Activated CD4-positive, alpha-beta T cell treated with anti-CD3 and anti-CD28 coated beads for 36 hours (primary cell): ENCODE measurements at places on chromosomes 3 and 15.

DNA sequence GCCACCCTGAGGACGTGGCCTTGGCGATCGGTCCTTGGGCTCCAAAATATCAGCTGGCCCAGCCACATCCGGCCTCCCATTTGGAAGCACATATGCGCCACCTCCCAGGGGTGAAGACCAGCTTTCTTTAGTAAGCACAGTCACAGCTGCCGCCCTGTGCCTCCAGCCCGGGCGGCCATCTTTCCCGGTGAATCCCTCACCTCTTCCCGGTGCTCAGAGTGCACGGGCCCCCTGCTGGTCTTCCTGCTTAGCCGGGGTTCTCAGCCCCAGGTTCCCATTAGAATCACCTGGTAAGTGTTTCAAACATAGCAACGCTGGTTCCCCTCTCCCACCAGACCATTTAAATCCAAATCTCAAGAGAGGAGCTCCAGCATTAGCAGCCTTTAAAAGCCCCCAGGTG lies 232.2 kb downstream of the VPS13C start:
- DNase-seq: no peak

DNA sequence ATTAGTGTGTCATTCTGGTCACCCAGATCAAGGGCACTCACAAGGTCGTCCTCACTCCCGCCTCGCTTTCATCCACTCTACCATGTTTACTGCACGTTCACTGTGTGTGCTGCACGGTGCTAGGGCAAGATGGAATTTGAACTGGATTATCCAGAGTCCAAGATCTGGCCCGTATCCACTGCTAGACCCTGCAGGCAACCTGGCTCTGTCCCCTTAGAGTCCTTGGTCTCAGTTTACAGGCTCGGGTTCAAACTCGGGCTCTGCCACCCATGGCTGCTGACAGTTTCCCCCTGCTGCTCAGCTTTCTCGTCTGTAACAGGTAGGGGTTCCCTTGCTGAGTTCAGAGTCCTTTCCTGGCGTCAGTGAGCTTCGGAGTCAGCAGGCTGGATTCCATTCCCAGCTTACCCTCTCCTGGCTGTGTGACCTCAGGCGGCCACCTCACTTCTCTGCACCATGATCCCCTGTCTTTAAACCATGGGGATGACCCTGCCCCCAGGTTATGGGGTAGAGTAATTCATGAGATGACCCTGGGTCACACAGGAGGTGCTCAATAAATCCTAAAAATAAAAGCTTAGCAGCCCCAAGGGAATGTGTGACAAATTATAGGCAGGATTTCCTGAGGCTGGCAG lies 79.6 kb upstream of the SLC6A6 start:
- DNase-seq: no peak

DNA sequence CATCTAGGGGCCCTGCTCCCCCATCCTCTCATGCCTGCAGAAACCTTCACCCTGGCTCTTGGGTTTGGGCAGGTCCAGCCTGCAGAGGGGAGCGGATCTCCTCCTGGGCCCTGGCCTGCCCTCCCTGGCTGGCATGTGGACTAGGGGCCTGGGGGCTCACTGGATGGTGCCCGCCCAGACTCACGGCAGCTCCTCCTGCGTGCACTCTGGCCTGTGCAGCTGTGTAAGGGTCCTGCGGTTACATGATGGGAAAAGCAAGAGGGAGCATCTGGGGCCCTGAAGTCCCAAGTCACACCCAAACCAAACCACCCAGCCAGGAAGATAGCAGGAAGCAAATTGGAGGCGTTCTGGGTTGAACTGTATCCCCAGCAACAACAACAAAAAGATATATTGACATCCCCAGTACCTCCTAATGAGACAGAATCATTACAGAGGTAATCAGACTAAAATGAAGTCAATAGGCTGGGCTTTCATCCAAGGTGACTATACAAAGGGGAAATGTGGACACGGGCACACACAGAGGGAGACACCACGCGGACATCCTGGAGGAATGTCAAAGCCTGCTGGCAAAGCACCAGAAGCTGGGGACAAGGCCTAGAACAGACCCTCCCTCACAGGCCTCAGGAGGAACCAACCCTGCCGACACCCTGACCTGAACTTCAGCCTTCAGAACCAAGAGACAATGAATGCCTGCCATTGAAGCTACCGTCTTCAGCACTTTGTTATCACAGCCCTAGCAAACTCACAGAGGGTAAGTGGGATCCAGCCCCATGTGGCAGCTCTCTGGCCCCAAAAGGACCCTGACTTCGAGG lies 10.4 kb upstream of the CLK3 start:
- no peak for DNase-seq

- no peak for DNase-seq
Observed at GRCh38 chr15:44550256-44550655, 13.3 kb downstream of the EIF3J start.

DNA sequence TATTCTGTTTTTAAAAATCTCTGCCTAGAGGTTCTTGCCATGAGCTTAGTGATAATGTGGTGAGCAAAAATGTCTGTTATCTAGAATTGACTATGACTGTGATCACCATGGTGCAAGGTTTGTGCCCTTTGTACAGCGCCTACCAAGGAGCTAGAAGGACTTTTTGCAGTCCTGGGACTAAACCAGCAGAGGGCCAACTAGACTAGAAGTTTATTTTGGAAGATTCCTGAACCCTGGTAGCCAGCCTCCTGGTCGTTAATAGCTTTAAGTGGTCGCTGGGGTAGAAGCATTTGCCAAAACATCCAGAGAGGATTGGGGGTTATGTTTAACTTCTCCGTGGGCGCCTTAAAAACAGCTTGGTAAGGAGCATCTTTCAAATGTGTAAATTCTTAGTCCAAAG lies 7.8 kb downstream of the SCG5 start:
- DNase-seq: no peak

GRCh38 chr15:101158166-101159095 lies 93.4 kb downstream of the CHSY1 start:
- peak; percentile 32 for DNase-seq

- DNase-seq: no peak
Observed at GRCh38 chr3:190697901-190698300, 164.6 kb downstream of the GMNC start.

- no peak for DNase-seq
Observed at GRCh38 chr15:51846463-51847230, 17.2 kb downstream of the TMOD3 start.

DNA sequence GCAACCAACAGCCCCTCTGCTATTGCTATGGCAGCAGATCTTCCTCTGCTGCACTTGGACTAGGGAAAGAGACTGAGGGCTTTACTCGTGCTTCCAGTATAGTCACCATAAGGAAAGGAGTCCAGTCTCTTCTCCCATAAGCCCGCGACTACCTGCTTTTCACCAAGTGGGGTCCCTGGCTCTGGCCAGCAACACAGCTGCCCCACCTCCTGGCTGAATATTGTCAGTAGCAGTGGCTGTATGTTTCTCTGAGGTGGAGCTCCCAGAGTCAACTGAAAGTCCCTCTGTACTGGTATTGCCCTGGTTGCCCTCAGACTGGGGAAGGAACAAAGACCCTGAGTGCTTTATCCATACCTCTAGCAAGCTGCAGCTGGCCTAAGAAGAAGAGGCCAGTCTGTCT lies 719.6 kb downstream of the SQOR start:
- DNase-seq: no peak

GRCh38 chr15:68010361-68011153 lies 43.6 kb upstream of the PIAS1 start:
- no peak for DNase-seq

DNA sequence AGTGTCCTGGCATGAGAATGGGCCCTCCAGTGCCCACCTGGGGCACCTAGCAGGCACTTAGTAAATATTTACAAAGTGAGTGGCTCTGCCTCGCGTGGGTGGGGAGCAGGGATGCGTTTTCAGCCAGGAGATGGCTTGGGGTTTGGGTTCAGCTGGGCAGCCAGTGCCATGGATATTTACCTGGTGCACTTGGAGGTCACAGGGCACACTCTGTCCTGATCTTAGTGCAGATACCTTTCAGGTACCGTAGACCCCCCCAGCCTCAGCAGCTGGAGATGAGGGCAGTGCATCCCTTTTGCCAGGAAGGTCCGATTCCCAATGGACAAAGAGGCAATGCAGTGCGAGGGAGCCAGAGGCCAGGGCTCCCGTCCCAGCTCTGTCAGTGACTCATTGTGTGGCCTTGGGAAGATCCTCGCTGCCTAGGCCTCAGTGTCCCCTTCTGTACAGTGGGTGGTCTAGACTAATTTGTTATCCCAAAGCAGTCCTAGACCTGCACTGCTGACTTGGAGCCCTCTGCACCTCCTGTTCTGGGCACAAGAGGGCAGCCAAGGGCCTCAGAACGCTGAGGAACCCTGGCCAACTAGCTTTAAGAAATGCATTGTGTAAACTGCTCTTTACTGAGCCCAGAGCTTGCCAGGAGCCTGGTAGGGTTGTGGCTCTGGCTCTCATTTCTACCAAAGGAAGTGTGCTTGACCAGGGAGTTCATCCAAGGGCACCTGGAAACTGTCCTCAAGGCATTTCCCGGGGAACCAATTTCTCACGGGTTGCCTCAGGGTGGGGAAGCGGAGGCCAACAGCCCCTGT lies 16.0 kb downstream of the HDAC11 start:
- DNase-seq: peak; percentile 84

DNA sequence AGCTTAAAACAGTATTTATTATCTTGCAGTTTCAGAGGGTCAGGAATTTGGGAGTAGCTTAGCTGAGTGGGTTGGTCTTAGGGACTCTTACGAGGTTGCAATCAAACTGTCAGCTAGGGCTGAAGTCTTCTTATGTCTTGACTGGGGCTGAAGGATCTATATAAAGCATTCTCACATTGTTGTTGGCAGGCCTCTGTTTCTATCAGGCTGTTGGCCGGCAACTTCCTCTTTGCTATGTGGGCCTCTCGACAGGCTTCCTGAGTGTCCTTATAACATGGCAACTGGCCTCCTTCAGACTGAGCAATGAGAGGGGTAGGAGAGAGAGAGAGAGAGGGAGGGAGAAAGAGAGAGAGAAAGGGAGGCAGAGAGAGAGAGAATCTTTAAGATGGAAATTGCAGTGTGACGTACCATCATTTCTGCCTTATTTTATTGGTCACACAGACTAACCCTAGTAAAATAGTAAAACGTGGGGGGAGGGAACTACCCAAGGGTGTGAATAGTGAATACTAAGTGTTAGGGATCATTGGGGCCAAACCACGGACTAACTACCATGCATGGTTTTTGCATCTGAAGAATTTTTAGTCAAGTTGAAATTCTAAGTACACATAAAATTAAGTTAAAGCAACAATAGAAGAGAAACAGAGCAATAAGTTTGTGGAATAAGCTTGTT lies 16.1 kb downstream of the FGF7 start:
- DNase-seq: no peak

DNA sequence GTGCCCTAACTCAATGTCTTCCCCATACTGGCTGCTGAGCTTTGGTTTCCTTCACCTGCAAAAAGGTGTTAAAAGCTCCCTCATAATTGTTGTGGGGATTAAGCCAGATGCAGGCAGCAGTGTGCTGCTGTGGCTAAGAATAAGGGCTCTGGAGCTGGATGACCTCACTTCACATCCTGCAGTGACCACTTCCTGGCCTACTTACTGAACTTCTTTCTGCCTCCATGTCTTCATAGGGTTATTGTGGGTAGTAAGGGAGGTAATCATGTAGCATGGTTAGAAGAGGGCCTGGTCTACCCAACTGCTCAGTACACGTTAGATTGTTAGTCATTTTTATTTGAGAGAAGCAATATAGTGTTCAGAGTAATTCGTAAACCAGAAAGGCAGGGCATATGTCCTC lies 18.4 kb downstream of the GYG1 start:
- DNase-seq: peak; percentile 38

DNA sequence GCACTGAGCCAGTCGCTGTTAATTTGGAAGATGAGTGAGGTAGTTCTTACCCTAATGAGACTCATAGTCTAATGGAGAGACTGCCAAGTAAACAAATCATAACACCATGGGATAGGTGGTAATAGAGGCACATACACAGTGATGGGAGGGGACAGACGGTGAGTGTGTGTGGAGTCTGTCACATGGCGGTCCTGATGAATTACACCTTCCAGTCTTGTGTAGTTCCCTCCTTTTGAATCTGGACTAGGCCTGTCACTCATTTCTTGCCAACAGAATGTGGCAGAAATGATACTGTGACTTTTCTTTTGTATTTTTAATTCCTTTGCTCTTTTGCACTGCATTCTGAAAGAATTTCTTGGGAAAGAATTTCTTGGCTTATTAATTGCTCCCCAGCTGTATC lies 78.1 kb downstream of the NR1D2 start:
- DNase-seq: no peak

GRCh38 chr3:192273001-192273696 lies 454.2 kb downstream of the FGF12 start:
- no peak for DNase-seq

DNA sequence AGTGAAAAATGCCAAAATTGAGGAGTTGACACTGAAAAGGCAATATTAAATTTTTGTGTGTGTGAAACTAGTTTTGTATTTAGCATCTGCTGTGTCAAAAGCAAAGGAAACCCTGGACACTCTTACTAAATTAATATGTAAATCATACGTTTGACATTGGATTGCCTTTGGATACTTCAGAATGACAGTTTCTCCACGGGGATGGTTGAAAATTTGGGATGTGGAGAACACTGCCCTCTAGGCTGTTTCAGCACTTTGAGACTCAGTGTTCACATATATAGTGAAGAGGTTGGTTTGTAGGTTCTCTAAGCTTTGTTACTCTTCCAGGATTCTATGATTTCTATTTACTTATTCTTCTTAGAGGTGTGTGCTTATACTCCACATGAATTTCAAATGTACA lies 3.0 kb downstream of the ROBO2 start:
- DNase-seq: no peak

DNA sequence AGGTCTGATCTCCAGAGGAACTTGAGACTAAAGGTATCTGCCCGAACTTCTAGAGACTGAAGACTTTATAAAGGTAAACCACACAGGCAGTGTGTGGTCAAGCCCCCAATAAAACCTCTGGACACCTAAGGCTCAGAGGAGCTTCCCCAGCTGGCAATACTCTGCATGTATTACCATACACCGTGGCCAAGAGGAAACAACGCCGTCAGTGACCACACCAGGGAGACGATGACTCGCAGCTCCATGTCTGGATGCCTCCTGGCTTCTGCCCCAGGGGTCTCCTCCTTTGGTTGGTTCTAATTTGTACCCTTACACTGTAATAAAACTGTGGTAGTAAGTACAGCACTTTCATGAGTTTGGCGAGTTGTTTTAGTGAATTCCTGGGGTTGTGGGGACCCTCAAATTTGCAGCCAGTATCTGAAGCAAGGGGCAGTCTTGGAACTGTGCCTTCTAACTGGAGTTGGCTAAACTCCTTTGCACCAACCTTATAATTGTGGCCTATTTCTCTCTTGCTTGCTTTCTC lies 32.1 kb upstream of the BCL2L10 start:
- DNase-seq: no peak

DNA sequence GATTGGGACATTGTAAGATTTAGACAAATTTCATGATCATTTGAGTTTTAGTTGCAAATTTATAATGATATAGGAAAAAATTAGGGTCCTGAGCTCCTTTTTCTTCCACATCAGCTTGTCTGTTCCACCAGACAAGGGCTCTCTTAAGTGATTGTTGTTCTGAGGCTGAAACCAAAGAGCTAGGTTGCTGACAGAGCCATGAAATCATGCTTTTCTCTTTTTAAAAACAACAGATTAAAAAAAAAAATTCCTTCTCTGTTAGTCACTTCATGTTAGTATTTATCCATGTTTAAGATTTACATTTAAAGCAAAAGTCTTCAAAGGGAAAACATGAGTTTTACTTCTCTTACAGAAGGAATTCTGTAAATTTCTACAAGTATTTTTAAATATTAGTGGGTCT lies 56.8 kb downstream of the ATP2C1 start:
- no peak for DNase-seq

- peak; percentile 87 for DNase-seq
Observed at GRCh38 chr3:186783731-186784515, 546 bp downstream of the EIF4A2 start.
